ENCODE measurements at places on chromosomes 5 and 9. TPM values are rescaled to one million over a fixed set of nuclear protein-coding genes. Genes with fewer than 3 reads are reported as not detected.

DNA sequence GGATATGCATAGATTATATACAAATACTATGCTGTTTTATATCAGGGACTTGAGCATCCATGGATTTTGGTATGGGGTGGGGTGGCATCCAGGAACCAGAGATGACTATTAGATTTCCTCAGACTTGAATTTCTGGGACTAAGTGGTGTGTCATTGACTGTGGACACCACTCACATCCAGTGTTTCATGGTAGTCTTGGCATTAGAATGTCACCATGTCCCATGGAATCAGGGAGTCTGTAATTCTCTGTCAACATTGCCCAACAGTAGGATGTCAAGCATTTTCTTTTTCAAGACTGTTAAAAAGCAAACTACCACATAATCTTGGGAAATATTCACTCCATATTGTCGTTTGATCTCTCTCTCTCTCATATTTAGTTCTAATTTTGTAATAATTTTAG lies 13.1 kb downstream of the ISOC1 start:
- H3K27me3 ChIP-seq: no peaks in the 10 kb centered on the region
- H3K27ac ChIP-seq: no peak overlapping the region
- H3K4me1 ChIP-seq: no peaks in the 10 kb centered on the region
- no peak overlapping the region for H3K4me3 ChIP-seq
- peaks cover 13% of the 10 kb centered on the region for H3K36me3 ChIP-seq
- no peak for DNase-seq

DNA sequence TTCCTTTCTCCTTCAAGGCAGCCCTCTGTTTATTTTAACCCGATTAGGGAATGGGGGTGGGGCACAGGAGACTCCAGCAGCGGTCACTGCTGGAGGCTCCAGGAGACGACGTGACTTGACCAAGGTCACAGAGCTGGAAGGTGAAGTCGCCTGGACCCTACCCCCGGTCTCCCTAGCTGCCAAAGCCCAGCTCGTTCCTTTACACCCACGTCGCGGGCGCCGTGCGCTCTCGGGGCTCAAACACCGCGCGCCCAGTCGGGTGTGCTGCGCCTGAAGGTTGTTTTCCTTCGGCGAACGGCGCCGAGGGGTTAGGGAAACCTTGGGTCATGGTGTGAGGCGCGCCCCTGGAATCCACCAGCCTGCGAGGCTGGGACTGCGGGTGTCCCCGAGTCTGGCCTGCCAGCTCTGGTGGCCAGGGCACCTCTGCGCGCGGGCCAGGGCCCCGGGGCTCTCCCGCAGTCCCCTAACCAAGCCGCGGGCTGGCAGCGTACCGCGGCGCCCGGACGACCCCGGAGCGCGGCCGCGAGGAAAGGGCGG lies 747 bp upstream of the UNC5A start:
- H3K36me3 ChIP-seq: no peaks in the 10 kb centered on the region
- no peak overlapping the region for H3K4me3 ChIP-seq
- no peak overlapping the region for H3K27ac ChIP-seq
- peaks cover 80% of the 10 kb centered on the region for H3K27me3 ChIP-seq
- H3K4me1 ChIP-seq: peaks cover 13% of the 10 kb centered on the region
- no peak for DNase-seq

- no peaks in the 10 kb centered on the region for H3K27me3 ChIP-seq
- H3K36me3 ChIP-seq: peaks cover 2% of the 10 kb centered on the region
- DNase-seq: peak; percentile 87
- H3K27ac ChIP-seq: no peak overlapping the region
- no peak overlapping the region for H3K4me3 ChIP-seq
These were observed 47.7 kb downstream of the PWWP2A start for GRCh38 chr5:160071516-160071915.

The CAMLG gene
- 54.7 TPM for polyA plus RNA-seq

The CDC20B gene
- polyA plus RNA-seq: 0.78 TPM

The HMGCR gene
- polyA plus RNA-seq: 21.1 TPM

Data from muscle of leg (tissue), 16 donors.